ENCODE measurements at places on chromosomes 12 and 14. TPM values are rescaled to one million over a fixed set of nuclear protein-coding genes. Genes with fewer than 3 reads are reported as not detected.

GRCh38 chr14:27366596-27366995, 768.8 kb upstream of the NOVA1 start:
- no peak for DNase-seq

The CYP27B1 gene
- polyA plus RNA-seq: 2.0 TPM

DNA sequence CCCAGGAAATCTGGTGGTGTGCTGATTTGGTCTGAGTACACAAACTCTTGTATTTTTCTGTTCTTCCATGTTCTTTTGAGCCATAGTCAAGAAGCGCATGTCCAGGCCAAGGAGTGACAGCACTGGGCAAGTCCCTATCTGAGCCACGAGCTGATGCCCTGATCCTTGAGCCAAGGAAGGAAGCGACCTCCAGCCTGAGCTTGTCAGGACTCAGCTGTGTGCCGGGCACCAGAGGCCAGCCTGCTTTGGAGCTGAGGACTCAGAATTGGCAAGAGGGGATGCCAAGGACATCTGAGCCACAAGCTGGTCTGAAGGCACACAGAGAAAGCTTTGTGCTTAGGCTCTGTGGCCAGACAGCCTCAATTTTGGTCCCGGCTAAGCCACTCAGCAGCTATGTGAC, 52.6 kb downstream of the GALNT16 start:
- DNase-seq: no peak

GRCh38 chr12:115249671-115250278, 565.8 kb upstream of the TBX3 start:
- DNase-seq: no peak

DNA sequence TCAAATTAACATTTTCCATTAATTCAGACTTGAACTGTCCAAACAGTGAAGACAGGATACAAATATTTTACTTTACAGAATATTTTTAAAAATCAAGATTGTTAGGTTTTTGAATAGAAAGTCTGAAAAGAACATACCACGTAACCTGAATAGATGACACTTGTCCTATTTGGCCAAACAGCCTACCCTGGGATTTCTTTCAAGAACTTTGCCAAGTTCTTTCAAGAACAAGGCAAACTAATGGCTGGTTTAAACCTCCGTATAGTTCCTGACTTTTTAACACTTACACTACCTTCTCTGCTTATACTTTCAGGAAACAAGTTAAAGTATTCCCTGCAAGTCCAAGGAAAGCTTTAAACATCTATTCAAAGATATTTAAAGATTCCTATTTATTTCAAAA, 35.0 kb downstream of the MAP4K5 start:
- no peak for DNase-seq

DNA sequence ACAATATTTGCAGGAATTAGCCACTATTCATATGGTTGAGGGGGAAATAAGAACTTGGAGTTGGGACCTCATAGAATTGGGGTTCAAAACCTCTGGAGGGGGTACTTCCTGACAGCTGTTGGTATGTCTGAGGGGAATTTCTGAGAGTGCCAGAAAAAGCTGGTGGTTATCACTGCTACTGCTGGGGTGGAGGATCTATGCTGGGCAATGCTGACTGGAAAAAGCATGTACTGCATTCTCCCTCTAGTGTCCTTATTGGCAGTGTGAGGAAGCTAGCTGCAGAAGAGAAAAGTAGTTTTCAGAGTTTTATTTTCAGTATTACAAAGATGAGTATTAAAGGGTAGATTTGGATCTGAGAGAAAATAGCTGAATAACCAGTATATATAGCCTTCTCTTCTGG, 88.8 kb downstream of the FUT8 start:
- no peak for DNase-seq

The C12orf54 gene
- 0.60 TPM for polyA plus RNA-seq

GRCh38 chr12:66736931-66737330, 58.1 kb upstream of the GRIP1 start:
- no peak for DNase-seq

GRCh38 chr12:93783832-93784231, 106.7 kb downstream of the CRADD start:
- DNase-seq: no peak

The AQP5 gene
- polyA plus RNA-seq: 1.2 TPM

GRCh38 chr14:51453869-51454268, 197.8 kb upstream of the FRMD6 start:
- DNase-seq: no peak

GRCh38 chr12:101773650-101774162, 34.4 kb upstream of the SYCP3 start:
- DNase-seq: peak; percentile 38

The TMEM233 gene
- polyA plus RNA-seq: 1.7 TPM

DNA sequence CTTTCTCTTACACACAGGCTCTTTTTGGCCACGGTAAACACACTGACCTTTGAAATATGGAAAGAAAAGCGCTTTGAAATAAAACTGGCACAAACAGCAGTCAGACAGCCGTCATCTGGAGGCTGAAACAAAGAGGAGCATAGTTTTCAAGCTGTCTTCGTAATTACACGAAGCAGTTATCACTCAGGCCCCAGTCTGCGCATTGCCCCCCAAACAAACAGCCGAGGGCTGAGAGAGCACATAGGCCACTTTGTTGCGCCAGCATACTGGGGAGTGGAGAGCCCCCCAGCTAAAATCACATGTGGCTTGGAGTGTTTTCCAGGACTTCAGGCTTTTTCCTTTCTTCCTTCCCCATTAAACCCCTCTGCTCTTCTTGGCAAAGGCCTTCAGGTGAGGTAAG, 142.9 kb upstream of the BTG1 start:
- DNase-seq: no peak

- no peak for DNase-seq
Measured at GRCh38 chr12:40565029-40565633, 127.1 kb upstream of the CNTN1 start.

- DNase-seq: no peak
Measured at GRCh38 chr12:112256780-112257179, 125.5 kb downstream of the HECTD4 start.

The BRMS1L gene
- polyA plus RNA-seq: 24.0 TPM

- DNase-seq: no peak
Measured at GRCh38 chr14:62655166-62655565, 390.1 kb downstream of the KCNH5 start.

DNA sequence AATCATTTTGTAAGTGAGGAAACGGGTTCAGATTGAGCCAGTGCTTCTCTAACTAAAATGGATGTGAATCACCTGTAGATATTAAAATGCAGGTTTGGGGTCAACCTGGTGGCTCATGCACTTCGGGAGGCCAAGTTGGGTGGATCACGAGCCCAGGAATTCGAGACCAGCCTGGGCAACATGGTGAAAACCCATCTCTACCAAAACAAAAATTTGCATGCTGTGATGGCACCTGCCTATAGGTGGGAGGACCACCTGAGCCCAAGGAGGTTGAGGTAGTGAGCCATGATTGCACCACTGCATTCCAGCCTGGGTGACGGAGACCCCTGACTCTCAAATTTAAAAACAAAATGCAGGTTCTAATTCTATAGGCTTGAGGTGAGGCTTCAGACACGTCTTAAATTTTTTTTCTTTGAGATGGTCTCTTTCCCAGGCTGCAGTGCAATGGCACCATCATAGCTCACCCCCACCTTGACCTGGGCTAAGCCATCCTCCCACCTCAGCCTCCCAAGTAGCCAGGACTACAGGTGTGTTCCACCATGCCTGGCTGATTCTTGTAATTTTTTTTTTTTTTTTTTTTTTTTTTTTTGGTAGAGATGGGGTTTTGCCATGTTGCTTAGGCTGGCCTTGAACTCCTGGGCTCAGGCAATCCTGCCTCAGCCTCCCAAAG, 9.0 kb downstream of the TUBA1C start:
- no peak for DNase-seq

- DNase-seq: peak; percentile 92
Measured at GRCh38 chr14:77133720-77134338, 7.8 kb downstream of the ZDHHC22 start.

The A2M gene
- 218 TPM for polyA plus RNA-seq

DNA sequence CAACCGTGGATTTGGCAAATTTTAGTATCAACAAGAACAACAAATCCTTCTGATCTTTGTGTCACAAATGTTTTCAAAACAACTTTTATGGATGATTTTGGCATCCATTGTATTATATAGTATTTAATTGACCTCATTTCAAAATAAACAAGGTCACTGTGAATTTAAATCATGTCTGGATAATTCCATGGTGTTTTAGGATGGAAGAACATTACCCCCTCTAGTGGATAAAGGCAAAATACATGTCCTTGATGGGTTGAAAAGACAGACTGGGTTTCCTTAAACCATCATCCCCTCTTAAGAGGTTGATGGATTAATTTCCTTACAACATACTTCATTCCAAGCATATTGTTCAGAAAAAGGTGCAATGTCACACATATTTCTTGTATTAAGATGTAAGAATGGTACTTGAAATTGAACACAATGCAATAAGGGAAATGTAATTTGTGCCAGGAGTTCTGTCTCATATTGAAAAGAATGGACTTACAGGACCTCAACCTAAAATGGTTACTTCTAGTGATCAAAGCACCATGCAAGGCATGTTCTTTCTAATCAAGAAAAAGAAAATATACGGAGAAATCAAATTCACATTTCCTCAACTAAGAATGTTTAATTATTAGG, 352.0 kb downstream of the BCAT1 start:
- DNase-seq: peak; percentile 49

DNA sequence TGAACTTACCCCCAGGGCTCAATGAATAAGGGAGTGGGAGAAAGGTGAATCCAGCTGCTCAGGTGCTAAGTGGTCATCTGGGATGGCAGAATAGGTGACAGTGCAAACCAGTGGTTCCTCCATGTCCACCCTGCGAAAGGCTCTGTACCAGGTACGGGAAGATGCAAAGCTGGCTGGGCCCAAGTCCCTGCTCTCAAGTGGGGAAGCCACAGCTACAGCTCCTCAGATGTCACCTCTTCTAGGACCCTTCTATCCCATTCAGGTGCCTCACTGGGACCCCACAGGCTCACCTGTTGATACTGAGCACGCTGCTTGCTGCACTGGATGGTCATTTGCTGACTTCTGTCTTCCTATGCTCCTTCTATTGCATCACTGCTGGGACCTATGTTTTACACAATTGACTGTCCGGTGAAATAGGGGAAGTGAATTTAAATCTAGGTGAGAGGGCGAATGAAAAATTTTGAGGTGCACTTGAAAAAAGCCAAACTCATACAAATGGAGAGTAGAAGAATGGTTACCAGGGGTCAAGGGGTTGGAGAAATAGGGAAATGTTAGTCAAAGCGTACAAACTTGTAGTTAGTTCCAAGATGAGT, 20.3 kb upstream of the PPP4R4 start:
- no peak for DNase-seq

The PLCZ1 gene
- polyA plus RNA-seq: 1.3 TPM

The ST8SIA1 gene
- polyA plus RNA-seq: 8.5 TPM

GRCh38 chr12:84767079-84767478, 145.5 kb downstream of the SLC6A15 start:
- no peak for DNase-seq

DNA sequence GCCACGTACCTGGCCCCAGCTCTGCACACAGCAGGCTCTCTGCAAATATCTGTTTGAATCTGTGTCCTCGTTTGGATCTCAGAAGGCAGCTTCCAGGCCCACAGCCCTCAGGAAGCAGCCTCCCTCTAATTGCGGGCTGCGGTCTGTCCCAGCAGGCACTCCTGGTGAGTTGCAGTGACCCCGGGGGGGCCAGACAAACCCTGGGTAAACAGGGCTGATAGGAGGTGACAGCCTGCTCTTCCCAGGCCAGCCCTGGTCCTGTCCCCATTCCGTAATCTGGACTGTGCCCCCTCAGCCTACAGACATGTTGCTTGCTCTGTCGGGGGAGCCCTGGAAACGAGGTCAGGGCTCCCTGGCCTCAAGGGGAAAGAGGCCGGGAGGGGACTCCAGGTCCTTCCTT, 2.0 kb downstream of the FOXN4 start:
- DNase-seq: no peak

The RNU4-1 gene
- polyA plus RNA-seq: not detected

DNA sequence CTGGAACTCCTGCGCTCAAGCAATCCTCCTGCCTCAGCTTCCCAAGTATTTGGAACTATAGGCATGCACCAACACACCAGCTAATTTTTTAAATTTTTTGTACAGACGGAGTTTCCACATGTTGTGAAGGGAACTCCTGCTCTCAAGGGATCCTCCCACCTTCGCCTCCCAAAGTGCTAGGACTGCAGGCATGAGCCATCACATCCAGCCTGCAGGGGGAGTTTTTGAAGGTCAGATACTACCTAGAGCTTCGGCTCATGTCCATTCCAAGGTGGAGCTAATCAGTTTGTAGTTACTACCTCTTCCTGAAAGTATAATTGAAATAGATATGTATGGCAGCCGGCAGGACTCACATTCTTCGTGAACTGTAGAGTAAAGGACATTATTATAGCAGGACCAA, 3.7 kb upstream of the TAS2R19 start:
- no peak for DNase-seq

The ATF7 gene
- 52.4 TPM for polyA plus RNA-seq

GRCh38 chr12:9883175-9883574, 1.9 kb downstream of the KLRF2 start:
- DNase-seq: no peak

The KRT2 gene
- not detected for polyA plus RNA-seq

- DNase-seq: peak; percentile 85
Measured at GRCh38 chr12:53099071-53099882, 1.8 kb downstream of the IGFBP6 start.

DNA sequence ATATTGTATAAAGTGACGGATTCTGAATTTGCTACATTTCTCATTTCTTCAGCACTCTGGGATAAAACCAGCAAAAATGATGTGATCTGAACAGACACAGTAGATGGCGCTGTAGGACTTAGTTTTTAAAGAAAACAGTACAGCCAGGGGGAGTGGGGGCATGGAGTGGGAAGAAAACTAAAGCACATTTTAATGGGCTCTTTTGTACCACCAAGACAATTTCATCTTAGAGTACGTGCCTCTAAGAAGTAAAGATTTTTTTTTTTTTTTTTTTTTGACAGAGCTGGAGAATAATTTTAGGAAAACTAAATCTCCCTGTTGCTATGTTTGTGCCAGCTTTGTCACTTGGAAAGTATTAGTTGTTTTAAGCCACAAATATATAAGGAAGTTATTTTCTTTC, 124.4 kb downstream of the RAD51B start:
- peak; percentile 94 for DNase-seq

The GPD1 gene
- 68.6 TPM for polyA plus RNA-seq

- no peak for DNase-seq
Measured at GRCh38 chr12:104973250-104973649, 12.9 kb upstream of the NOPCHAP1 start.

DNA sequence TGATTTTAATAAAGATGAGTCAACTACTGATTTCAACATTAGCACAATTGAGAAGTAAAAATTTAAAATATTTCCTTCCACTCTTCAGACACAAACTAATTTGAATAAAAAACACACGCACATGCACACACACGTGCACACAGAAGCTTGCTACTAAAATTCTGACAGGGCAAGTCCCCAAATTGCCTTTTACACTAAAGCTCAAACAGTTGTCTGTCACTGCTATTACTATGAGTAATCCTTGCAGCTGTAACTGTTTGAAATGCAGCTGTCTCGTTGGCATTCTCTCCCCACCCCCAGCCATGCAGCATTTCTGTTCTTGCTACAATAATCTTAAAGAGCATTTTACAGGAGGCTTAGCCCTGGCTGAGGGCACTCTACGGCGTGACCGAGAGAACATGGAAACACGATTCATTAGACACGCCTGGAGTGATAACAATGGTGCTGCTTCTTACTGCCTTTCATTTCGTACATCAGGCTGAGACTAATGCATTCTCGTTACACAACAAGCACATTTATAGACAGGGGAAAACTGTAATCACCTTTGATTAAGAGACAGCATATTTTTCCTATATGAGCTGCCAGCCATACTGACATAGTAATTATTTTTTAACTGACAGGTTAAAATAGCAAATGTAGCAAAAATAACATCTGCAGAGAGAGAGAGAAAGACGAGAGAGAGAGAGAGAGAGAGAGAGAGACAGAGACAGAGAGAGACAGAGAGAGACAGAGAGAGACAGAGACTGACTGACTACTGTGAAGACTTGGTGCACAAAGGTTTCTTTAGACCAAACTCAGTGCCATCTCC, 153.8 kb downstream of the MED13L start:
- no peak for DNase-seq

All from left kidney (tissue), 8 donors.